ENCODE measurements at places on chromosomes 1 and 21.

GRCh38 chr1:162687870-162688269 is 55.6 kb downstream of the DDR2 start:
- no peak for DNase-seq

DNA sequence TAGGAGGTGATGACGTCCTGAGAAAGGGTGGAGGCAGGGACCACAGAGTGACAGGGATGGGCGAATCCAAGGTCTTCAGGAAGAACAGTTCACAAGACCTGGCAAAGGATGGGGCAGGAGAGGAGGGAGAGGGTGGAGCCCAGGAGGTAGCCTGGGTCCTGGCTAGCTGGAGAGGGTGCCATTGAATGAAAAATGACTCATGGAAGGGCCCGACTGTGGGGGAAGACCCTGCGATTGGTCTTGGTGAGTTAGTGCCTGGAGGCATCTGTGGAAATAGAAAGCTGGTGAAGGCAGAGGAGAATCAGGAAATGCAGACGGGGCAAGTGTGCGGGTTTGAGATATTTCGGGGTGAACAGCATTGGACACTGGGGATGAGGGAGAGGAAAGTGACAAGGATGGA is 60.3 kb upstream of the SLC45A1 start:
- no peak for DNase-seq

DNA sequence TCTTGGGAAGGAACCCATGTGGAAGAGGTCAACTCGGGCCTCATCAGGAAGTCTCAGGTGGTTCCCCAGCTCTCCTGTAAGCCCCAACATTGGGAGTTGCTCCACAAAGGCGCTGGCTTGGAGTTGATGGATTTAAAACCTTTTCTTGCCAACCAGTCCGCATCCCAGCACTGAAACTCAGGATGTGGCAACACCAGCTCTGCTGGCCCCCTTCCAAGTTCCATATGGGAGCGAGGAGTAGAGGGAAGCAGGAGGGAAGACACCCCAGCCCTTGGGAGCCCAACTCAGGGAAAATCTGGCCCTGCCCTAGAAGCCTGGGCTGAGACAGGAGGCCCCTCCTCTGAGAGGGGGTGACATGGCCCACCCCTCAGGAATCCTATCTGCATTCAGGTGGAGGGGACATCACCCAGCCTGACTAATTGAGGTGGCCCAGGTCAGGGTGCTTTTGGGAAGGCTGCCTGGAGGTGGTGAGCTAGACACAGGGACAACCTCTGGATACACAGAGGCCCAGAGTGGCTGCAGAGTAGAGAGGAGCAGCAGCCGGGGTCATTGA is 33.1 kb upstream of the DMBX1 start:
- DNase-seq, result no peak

- peak; percentile 82 for DNase-seq
Measured at GRCh38 chr1:121519042-121519755, 334.4 kb downstream of the SRGAP2C start.

DNA sequence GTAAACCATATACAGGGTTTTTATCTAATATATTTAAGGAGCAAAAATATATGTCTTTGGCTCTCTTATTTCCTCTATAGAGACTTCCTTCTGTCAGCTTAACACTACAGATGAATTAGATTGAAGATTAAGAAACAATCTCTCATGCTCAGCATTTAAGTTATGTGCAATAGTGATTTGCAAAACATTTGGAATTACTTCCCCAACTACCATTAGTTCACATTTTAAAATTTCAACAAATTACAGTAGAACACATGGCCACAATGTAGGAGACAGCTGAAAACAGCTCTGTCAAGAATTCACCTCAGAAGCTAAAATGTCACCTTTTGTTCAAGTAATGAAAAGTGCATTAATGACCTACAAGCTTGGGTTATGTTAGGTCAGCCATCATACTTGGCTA is 177.9 kb downstream of the EIF4G3 start:
- no peak for DNase-seq

GRCh38 chr1:185526344-185527307 is 207.6 kb upstream of the HMCN1 start:
- DNase-seq, result no peak

GRCh38 chr21:33112681-33113080 is 42.7 kb downstream of the OLIG1 start:
- no peak for DNase-seq

DNA sequence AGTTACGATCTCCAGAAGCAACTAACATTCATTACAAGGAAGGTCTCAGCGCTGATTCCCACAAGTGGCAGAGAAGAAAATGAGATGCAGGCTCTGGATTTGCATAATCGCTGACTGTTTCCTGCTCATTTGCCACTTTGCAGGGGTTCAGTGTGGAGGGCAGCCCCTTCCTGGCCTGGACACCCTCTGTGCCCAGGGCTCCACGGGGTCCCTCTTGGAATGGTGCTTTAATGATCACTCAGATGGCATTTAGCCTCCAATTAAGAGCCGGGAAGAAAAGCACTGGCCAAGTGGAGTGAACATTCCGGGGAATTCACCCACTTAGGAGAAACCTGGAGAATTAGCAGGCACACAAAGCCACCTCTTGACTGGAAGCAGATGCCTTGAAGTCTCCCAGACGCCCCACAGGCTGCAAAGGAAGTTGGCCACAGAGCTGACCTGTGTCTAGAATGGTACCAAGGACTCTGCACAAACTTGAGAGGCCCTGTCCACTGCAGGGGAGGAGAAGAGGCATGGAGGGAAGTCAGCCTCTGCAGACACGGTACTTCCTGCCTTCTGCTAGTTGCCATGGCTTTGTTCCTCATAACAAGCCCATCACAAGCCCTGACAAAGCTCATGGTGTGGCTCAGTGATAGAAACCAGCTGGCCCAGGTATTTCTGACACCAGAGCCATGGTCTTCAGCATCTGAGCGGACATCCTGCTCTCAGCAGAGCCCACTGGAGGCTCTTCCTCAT is 157.2 kb downstream of the KAZN start:
- no peak for DNase-seq

DNA sequence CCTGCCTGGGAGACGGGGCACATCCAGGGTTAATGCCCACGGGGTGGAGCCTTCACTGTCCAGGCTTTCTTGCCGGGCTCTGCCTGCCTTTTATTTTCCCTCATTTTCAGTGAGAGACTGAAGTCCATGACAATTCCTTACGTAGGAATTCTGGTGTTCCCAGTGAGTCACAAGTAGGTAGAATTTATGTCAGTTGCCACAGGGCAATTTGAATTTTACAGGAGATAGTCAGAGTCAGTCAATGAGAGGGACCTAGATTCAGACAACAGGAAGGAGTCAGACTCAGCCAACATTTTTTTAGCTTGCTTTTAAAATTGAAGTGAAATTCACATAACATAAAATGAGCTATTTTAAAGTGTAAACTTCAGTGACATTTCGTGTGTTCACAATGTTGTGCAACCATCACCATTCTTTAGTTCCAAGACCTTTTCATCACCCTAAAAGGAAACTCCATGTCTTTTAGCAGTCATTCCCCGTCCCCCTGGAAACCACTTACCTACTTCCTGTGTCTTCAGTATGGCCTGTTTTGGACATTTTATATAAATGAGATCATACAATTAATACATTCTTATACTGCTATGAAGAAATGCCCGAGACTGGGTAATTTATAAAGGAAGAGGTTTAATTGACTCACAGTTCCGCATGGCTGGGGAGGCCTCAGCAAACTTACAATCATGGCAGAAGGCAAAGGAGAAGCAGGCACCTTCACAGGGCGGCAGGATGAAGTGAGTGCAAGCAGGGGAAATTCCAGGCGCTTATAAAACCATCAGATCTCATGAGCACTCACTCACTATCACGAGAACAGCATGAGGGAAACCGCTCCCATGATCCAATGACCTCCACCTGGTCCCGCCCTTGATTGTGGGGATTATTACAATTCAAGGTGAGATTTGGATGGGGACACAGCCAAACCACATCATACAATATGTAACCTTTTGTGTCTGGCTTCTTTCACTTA is 14.6 kb downstream of the AJAP1 start:
- DNase-seq, result no peak

DNA sequence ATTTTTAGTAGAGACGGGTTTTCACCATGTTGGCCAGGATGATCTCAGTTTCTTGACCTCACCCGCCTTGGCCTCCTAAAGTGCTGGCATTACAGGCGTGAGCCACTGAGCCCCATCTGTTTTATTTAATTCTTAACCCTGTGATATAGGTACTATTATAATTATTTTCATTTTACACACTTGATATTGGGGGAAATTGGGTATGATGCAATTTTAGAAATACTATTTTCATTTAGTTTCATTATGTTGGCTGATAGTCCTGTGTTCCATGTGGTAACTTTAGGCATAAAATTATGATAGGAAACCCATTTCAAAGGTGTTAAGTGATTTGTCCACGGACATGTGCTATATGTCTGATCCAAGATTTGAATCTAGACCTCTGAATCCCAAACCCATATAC is 61.1 kb downstream of the SPEN start:
- DNase-seq, result no peak

- DNase-seq, result no peak
Measured at GRCh38 chr1:160835751-160836150, 26.9 kb downstream of the CD244 start.

GRCh38 chr21:32108566-32108965 is 170.3 kb downstream of the MIS18A start:
- no peak for DNase-seq

- no peak for DNase-seq
Measured at GRCh38 chr21:45818276-45818903, 163.2 kb upstream of the COL6A1 start.

- DNase-seq, result no peak
Measured at GRCh38 chr1:67785847-67786753, 47.2 kb downstream of the GNG12 start.

- no peak for DNase-seq
Measured at GRCh38 chr1:38221006-38221649, 174.5 kb upstream of the POU3F1 start.

- no peak for DNase-seq
Measured at GRCh38 chr1:216015116-216015515, 408.1 kb downstream of the USH2A start.

GRCh38 chr1:2021550-2021949 is 2.4 kb downstream of the GABRD start:
- no peak for DNase-seq

DNA sequence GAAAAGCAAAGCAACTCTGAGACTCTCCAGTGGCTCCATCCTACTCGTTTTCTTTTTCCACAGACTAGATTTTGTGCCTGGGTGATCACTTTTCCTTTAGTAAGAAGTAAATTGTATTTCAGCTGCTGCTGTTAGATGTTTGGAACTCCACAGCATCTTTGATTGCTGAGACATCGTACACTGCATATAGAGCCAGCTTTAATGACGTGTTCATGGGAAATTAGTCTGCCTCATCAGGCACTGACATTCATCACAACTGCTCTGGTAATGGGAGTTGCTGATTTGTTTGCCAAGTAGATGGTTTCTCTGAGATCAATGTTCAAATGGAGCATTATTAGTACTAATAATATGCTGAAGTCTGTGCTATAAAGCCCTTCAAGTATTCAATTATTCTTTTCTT is 573.8 kb upstream of the NR5A2 start:
- no peak for DNase-seq

DNA sequence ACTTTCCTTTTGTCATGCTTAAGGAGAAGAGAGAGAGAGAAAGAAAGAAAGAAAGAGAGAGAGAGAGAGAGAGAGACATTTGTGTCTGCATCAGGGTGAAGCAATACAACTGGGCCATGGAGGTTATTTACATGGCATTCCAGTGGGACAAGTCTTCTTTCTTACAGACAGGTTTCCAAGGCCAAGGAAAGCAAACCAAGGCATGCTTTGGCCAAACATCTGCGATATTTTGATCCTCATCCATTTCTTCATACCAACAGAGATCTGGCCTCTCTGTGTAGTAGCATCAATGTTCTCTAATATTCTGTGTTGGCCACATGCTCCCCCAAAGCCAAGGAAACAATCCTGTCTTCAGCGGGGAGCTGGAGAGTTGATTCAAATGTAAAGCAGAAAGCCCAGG is 292.1 kb downstream of the SETD4 start:
- no peak for DNase-seq

DNA sequence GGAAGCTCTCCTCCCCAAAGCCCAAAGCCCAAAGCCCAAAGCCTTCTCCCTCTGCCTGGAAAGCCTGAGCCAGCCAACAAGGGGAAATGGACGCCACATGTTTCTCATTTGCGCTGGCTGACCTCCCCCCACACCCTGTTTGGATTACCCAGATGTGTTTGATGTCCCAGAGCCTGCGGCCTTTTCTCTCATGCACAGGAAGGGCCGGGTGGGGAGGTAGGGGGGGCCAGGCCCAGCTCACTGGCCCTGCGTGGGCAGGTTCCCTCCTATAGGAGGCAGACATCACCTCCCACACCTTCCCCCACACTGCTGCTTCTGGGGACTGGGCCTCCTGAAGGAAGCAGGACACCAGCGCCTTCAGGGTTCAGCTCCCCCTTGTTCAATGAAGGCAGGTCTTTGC is 116.3 kb downstream of the NAV1 start:
- no peak for DNase-seq

DNA sequence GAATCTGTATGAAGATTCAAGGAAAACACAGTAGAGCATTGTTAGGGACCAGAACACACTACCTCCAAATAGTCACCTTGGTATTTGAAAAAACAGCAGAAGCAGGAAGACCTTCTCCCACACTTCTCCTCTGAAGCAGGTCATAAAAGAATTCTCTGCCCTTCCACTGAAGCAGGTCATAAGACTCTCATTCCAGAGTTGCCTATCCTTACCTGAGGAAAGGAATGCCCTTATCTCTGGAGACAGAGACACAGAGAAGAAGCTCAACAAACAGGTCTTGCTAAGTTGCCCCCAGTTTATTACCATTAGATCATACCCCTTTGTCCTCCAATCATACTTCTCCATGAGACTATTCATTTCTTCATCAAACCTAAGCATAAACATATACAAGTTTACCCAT is 225.8 kb upstream of the TNR start:
- DNase-seq, result no peak

- DNase-seq, result no peak
Measured at GRCh38 chr1:232379063-232379434, 250.9 kb downstream of the SIPA1L2 start.

DNA sequence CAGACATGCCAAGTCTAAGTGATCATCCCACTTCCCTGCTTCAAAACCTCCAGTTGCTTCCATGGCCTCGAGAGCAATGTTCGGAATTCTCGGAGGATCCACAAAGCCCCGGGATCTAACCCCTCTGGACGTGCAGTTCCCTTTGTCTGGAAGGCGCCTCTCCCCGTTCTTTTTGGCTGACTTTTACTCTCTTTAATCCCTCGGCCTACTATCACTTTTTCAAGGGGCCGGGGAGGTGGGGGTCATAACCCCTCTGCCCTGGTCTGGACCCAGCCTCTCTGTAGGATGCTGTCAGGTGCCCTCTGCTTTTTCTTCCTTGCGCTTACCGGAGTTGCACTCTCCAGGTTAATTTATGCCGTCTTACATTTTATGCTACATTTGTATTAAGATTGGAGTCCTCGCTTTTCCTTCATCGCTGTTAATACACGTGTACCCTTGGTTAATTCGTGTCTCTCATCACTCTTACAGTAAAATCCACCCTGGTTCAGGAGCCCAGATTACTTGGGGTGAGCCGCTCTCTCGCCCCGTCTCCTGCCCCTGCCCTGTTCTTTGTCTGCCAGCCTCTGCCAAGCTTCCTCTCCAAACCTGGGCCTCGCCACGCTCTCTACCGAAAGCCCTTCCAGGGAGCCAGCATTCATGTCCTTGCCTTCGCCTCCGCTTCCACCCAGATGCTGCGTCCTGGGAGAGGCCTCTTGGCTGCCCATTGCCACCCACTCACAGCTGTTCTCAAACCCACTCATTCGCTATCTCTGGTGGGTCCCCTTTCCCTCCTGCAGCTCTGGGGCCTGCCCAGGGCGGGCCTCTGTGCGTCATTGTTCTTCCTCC is 448.6 kb downstream of the CAMTA1 start:
- no peak for DNase-seq
